Thyroid gland (tissue), 4 donors: ENCODE measurements at places on chromosomes 16 and 17.
A peak's percentile ranks its signal among the peaks of the same experiment; 100 is the strongest.

GRCh38 chr16:54928016-54928356 is 2.7 kb upstream of the IRX5 start:
- peaks cover 22% of the 10 kb centered on the region for H3K4me1 ChIP-seq
- H3K4me3 ChIP-seq = no peak overlapping the region
- DNase-seq = no peak
- no peak overlapping the region for H3K27ac ChIP-seq
- H3K36me3 ChIP-seq = no peaks in the 10 kb centered on the region

- H3K36me3 ChIP-seq = no peaks in the 10 kb centered on the region
- no peaks in the 10 kb centered on the region for H3K27me3 ChIP-seq
- H3K4me1 ChIP-seq = no peaks in the 10 kb centered on the region
- H3K27ac ChIP-seq = no peak overlapping the region
- no peak overlapping the region for H3K4me3 ChIP-seq
- DNase-seq = no peak
Measured at GRCh38 chr16:52090080-52090479, 456.9 kb downstream of the TOX3 start.

DNA sequence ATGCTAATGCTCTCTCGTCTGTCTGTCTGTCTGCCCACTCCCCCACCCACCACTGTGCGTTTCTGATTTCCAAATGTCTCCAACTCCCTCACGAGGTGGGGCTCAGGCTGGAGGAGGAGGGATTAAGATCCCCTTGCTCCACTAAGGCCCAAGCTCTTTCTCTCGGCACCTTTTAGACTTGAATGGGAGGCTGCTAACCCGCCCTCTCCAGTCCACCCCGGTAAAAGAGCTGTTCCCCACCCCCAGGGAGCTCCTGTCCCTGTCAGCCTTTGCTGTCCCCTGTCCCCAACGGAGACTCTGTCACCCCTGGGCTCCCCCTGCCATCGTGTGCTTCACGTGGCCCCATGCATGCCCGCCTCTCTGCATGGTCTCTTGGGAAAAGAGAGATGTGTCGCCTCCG is 68.5 kb upstream of the PLCG2 start:
- H3K27me3 ChIP-seq = no peaks in the 10 kb centered on the region
- DNase-seq = no peak
- no peak overlapping the region for H3K27ac ChIP-seq
- H3K4me1 ChIP-seq = peaks cover 16% of the 10 kb centered on the region

DNA sequence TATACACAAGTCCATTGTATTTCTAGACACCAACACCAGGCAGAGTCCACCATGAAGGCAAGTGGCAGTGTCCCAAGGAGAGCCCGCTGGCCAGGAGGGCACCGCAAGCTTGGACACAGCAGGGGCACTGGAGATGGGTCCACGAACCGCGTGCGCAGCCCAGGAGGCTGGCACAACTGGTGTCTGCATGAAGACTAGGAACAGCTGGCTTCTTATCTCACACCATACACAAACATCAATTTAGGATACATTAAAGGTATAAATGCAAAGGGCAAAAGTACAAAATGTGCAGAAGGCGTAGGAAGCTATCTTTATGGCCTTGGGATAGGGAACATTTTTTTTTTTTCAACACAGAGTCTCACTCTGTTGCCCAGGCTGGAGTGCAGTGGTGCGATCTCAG is 52.4 kb downstream of the ANKRD11 start:
- DNase-seq = no peak
- H3K4me1 ChIP-seq = peaks cover 32% of the 10 kb centered on the region
- H3K4me3 ChIP-seq = no peak overlapping the region
- no peak overlapping the region for H3K27ac ChIP-seq
- no peaks in the 10 kb centered on the region for H3K36me3 ChIP-seq
- no peaks in the 10 kb centered on the region for H3K27me3 ChIP-seq

- H3K4me3 ChIP-seq = no peak overlapping the region
- H3K4me1 ChIP-seq = no peaks in the 10 kb centered on the region
- no peaks in the 10 kb centered on the region for H3K27me3 ChIP-seq
- H3K36me3 ChIP-seq = no peaks in the 10 kb centered on the region
Measured at GRCh38 chr17:27433521-27433920, 22.7 kb upstream of the KSR1 start.

DNA sequence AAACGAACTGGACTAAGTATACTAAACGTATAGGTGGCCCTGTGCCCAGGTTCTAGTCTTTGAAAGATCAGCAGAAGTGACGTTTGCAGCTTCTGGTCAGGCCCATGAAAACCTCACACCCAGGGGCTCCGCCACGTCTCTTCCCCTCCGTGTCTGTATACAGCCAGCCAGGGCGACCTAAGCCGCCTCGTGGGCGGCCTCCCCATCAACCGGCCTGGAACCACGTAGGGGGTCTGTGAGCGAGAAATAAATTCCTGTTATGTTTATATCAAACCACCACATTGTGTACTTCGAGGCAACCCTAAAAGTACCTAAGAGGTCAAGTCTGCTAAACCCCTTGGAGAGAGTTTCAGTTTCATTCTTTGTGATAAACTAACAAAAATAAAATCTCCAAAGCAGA is 6.8 kb downstream of the TK1 start:
- peaks cover 16% of the 10 kb centered on the region for H3K4me1 ChIP-seq
- no peak overlapping the region for H3K27ac ChIP-seq
- no peak for DNase-seq
- H3K36me3 ChIP-seq = no peaks in the 10 kb centered on the region

GRCh38 chr16:78289373-78289772 is 189.9 kb downstream of the WWOX start:
- DNase-seq = no peak
- H3K27me3 ChIP-seq = no peaks in the 10 kb centered on the region
- H3K4me1 ChIP-seq = peaks cover 26% of the 10 kb centered on the region
- peak overlapping the region; percentile 74 for H3K27ac ChIP-seq
- no peak overlapping the region for H3K4me3 ChIP-seq

DNA sequence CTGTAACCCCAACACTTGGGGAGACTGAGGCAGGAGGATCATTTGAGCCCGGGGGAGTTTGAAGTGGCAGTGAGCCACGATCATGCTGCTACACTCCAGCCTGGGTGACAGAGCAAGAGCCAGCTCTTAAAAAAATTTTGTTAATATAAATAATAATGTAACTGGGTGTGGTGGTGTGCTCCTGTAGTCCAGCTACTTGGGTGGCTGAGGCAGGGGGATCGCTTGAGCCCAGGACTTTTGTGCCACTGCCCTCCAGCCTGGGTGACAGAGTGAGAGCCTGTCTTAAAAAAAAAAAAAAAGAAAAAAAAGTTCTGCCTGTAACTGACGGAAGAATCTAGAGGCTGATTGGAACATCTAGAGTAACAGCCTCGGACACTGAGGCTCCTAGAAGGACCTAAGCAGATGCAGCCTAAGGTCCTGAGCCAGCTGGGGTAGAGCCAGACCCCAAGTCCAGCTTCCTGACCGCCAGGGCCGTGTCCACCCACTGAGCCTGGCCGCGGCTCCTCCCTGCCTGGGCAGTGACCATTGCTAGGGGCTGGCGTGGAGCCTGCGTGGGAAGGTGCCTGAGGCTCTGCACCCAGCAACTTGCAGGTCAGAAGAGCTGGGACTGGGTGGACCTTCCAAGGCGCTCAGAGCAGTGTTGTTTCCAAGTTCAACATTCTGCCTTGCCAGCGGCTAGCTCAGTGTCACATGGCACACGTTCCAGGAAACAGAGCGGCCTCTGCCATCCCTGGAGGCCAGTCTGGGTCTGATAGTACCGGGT is 209.4 kb upstream of the CIBAR2 start:
- no peak overlapping the region for H3K4me3 ChIP-seq
- peak overlapping the region; percentile 92 for H3K27ac ChIP-seq
- no peaks in the 10 kb centered on the region for H3K36me3 ChIP-seq
- peaks cover 20% of the 10 kb centered on the region for H3K4me1 ChIP-seq

- no peaks in the 10 kb centered on the region for H3K36me3 ChIP-seq
- H3K27me3 ChIP-seq = no peaks in the 10 kb centered on the region
- H3K4me1 ChIP-seq = no peaks in the 10 kb centered on the region
Measured at GRCh38 chr16:51458356-51459140, 307.5 kb upstream of the SALL1 start.

DNA sequence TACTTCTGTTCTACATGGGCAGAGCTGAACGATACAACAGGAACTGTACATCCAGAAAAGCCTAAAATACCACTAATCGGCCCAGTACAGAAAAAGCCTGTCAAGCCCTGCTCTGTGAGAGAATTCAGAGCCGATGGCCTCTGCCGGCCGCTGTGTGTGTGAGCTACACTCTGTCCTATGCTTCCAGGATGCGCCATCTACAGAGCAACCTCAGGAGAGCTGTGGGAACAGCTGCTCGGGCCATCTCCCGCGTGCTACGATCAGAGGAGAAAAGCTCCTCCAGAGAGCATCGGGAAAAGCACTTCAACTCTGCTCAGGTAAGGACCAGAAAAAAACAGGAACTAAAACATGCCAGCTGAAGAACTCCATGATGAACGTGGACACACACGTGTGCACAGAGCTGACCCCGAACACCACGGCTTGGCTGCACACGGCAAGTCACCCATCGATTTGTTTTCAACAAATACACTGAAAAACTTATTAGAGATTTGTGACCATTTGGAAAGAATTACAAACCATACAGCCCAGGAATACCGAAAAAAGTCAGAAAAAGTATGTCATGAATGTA is 115.9 kb downstream of the ANKRD11 start:
- DNase-seq = no peak
- H3K4me3 ChIP-seq = no peak overlapping the region
- no peaks in the 10 kb centered on the region for H3K27me3 ChIP-seq
- H3K36me3 ChIP-seq = no peaks in the 10 kb centered on the region

DNA sequence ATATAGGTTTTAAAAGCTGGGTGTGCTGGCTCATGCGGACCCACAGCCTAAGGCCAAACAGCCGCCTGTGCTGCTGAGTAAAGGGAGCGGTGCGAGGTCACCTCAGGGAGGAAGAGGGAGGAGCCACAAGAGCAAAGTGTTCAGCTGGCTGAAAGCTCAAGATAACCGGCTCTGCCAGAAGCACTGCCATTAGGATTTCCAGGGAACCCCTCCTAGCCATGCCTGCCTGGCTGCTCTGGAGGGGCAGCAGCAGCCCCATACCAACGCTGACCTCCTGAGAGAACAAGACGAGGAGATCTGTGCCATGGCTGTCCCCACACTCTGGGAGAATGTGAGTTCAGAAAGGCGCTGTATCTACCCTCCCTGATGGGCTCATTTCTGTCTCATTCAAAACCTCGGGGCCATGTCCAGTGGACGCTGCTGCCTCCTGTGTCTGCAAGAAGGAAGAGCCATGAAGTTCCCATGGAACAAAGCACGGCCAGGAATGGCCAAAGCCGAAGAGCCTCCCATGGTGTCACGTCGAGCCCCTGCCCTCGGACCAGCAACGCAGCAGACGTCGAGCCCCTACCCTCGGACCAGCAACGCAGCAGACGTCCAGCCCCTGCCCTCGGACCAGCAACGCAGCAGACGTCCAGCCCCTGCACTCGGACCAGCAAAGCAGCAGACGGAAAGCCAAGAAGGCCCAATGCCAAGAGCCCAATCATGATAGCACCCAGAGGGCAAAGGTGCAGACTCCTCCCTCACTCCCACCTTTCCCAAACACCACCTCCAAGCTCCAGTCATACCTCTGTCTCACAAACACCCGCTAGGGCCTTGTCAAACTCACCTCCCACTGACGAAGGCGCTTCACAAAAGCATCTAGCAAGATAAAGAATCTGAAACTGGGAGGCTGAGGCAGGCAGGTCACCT is 107.0 kb downstream of the ANKRD11 start:
- DNase-seq = peak; percentile 51
- H3K27ac ChIP-seq = no peak overlapping the region

- H3K27me3 ChIP-seq = no peaks in the 10 kb centered on the region
- H3K36me3 ChIP-seq = no peaks in the 10 kb centered on the region
- H3K4me1 ChIP-seq = peaks cover 11% of the 10 kb centered on the region
- H3K4me3 ChIP-seq = no peak overlapping the region
Measured at GRCh38 chr17:492022-492413, 139.4 kb upstream of the RPH3AL start.

DNA sequence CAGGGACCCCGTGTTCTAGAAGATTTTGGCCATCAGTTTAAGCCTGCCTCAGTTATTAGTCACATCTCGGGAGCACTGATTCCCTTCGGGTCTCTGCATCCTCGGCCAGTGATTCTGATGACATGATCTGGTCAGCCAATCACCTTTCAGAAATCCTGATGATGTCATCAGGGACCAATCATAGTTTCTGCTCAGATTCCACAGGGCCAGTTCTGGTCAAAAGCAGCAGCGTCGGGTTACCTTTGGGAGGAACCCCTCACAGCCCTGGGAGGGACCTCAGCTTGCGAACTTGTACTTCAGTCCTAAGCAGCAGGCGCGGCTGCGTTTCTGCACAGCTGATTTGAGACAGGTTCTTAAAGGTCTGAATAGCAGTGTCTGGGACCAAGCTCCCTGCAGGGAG is 13.9 kb downstream of the KDM8 start:
- no peak overlapping the region for H3K27ac ChIP-seq
- H3K4me1 ChIP-seq = no peaks in the 10 kb centered on the region
- no peak for DNase-seq
- H3K36me3 ChIP-seq = no peaks in the 10 kb centered on the region
- no peaks in the 10 kb centered on the region for H3K27me3 ChIP-seq
- no peak overlapping the region for H3K4me3 ChIP-seq

GRCh38 chr16:80711406-80711805 is 93.0 kb downstream of the CDYL2 start:
- no peaks in the 10 kb centered on the region for H3K27me3 ChIP-seq
- H3K27ac ChIP-seq = no peak overlapping the region
- no peaks in the 10 kb centered on the region for H3K4me1 ChIP-seq
- H3K4me3 ChIP-seq = no peak overlapping the region

DNA sequence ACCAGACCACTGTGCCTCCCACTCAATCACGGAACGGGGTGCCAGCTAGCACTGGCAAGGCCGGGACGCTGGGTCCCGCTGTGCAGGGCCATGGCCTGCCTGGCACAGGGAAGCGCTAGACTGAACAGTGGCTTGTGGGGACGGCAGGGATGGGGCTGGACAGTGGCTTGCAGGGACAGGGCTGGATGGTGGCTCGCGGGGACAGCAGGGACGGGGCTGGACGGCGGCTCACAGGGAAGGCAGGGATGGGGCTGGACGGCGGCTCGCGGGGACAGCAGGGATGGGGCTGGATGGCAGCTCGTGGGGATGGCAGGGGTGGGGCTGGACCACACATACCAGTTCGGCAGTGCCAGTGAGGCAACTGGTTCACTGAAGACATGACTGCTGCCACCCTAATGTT is 32.6 kb downstream of the LMF1 start:
- H3K27ac ChIP-seq = no peak overlapping the region
- no peak overlapping the region for H3K4me3 ChIP-seq
- no peak for DNase-seq
- H3K36me3 ChIP-seq = peaks cover 6% of the 10 kb centered on the region
- no peaks in the 10 kb centered on the region for H3K4me1 ChIP-seq

DNA sequence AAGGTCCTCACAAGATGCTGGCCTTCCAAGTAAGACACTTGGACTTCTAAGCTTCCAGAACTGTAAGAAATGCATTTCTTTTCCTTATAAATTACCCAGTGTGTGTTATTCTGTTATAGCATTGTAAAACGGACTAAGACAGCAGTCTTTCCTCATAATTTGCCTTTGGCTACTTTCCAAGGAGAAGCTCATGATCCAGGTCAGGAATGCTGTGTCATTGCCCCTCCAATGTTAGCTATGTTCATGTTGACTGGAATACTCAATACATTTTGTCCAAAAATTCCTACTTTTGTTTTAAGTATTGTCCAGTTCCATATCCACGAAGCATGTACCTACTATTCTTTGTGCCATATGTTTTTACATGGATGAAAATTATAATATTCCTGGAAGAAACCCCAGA is 234.6 kb downstream of the HS3ST3A1 start:
- no peaks in the 10 kb centered on the region for H3K27me3 ChIP-seq
- H3K4me3 ChIP-seq = no peak overlapping the region
- H3K4me1 ChIP-seq = no peaks in the 10 kb centered on the region
- H3K27ac ChIP-seq = no peak overlapping the region
